ENCODE measurements at places on chromosomes 12 and 14.

GRCh38 chr14:37384870-37385596, 187.3 kb downstream of the MIPOL1 start:
- H3K27ac ChIP-seq: no peak overlapping the region
- DNase-seq: no peak
- no peaks in the 10 kb centered on the region for H3K4me1 ChIP-seq
- H3K36me3 ChIP-seq: no peaks in the 10 kb centered on the region
- no peaks in the 10 kb centered on the region for H3K27me3 ChIP-seq

GRCh38 chr12:93127582-93128331, 198.7 kb upstream of the EEA1 start:
- H3K4me1 ChIP-seq: peaks cover 5% of the 10 kb centered on the region
- H3K36me3 ChIP-seq: no peaks in the 10 kb centered on the region
- no peak overlapping the region for H3K4me3 ChIP-seq

- H3K36me3 ChIP-seq: peaks cover 56% of the 10 kb centered on the region
- no peaks in the 10 kb centered on the region for H3K27me3 ChIP-seq
- H3K4me1 ChIP-seq: no peaks in the 10 kb centered on the region
- no peak overlapping the region for H3K4me3 ChIP-seq
These were observed 90.2 kb downstream of the TTLL5 start for GRCh38 chr14:75751296-75751695.

DNA sequence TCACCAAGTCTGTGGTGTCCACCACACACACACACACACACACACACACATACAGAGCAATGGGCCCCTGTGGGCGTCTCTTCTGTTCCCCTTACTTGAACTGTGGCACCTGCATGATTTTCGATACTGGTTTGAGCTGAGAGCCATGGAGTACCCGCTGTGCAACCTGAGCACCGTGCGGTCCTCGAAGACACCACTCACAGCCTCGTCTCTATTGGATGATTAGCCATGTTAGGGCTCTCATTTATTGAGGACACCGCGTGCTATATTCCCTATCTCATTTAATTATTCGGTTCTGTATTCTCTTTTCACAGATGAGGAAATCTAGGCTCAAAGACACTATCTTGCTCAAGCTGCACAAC, 623 bp upstream of the C14orf132 start:
- no peak overlapping the region for H3K27ac ChIP-seq
- peak; percentile 56 for DNase-seq
- H3K27me3 ChIP-seq: peaks cover 34% of the 10 kb centered on the region
- no peaks in the 10 kb centered on the region for H3K36me3 ChIP-seq
- peak overlapping the region; percentile 78 for H3K4me3 ChIP-seq

- H3K4me3 ChIP-seq: peak overlapping the region; percentile 20
- H3K27me3 ChIP-seq: no peaks in the 10 kb centered on the region
- H3K4me1 ChIP-seq: peaks cover 6% of the 10 kb centered on the region
- no peak for DNase-seq
- no peak overlapping the region for H3K27ac ChIP-seq
These were observed 59.7 kb upstream of the CCDC196 start for GRCh38 chr14:66426451-66426850.

DNA sequence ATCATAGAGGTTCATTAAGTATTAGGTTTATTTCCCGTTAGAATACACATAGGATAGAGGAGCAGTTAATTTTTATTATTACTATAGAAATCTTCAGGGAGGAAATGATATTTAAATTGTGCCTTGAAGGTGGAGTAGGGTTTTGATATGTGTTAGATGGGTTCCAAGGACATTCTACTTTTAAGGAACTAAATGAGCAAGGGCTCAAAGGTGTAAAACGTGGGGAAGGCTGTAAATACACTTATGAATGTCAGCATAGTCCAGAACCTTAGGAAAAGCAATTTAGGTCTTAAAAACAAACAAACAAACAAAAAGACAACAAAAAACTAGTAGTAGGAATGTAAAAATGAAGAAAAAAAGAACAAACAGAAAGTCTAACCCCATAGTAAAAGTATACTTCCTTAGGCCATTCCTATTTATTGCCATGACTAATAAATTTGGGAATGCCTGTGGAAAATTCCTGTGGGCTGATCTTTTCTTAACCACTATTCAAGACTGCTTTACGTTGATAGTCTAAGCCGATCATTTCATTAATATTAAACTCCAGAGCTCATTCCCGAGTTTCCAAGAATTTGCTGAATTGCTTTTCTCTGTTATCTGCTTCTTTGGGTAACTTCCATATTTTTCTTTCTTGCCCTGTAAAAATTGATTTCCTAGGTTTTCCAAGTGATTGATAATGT, 180.3 kb downstream of the RAD51B start:
- no peak overlapping the region for H3K27ac ChIP-seq
- no peaks in the 10 kb centered on the region for H3K4me1 ChIP-seq
- H3K4me3 ChIP-seq: no peak overlapping the region
- DNase-seq: no peak
- no peaks in the 10 kb centered on the region for H3K27me3 ChIP-seq

DNA sequence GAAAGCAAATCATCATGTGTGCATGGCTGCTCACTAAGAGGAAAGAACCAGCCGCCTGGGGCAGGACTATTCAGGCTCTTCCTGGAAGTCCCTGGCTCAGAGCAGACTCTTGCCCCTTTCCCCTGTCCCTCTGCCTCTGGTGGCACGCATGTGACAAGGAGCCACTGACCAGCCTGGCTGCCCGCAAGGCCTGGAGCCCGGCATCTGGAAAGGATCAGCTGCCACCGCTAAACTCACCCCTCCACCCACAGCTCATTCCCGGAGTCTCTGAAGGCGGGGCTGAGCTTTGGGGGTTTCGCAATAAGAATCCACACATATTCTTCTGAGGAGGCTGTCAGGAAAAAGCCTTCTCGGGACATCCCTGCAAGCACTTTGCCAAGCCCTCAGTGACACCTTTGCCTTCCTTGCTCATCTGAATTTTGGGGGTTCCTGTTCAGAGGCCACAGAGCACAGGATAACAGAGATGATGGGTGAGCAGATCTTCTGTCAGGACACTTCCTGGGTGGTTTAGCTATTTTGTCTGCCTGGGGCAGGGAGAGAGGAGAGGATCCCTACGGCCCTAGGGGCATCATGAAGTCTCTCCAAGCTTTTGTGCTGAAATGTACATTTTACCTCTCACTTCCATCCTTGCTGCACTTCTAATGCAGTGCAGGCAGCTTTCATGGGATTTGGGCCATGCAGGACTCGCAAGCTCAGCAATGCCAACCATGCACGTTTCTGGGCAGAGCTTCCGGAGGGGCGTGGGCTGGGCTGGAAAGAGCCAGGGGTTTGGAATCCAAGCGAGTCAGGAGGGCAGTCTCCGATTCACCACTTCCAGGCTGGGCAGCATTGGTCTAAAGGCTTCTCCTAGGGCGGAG, 124.8 kb upstream of the MAP1LC3B2 start:
- no peak overlapping the region for H3K4me3 ChIP-seq
- H3K27me3 ChIP-seq: no peaks in the 10 kb centered on the region
- DNase-seq: peak; percentile 95
- H3K36me3 ChIP-seq: no peaks in the 10 kb centered on the region

DNA sequence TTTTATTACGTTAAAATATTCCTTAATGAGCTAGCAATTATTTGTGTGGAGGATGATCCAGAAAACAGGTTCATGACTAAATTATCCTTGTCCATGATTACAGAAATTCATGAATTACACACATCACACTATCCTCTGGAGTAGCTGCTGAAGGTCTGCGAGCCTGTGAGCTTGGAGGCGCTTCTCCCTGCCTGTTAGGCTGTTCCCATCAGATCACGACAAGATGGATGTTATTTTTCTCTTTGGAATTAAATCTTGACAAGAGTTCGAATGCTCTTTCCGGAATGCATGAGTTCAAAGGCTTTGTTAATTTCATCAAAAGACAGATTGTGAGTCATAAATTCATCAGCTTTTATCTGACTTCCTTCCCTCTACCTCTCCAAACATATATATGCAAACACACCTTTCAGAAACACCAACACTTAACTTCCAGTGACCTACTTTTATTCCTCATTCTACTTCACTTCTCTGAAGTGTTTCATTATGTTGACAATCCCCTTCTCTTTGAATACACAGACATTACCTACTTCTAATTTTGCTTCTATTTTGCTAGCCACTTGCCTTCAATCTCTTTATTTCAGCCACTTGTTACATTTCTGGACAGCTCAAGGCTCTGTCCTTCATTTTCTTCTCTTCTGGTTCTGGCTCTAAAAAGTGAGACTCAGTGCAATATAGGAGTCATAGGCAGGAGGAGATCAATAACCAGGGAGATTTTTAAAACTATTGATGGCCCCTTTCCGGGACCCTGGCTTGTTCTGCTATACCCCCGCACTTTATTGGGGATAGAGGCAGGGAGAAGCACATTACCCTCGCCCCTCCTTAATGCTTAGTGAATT, 274.6 kb downstream of the BTG1 start:
- DNase-seq: no peak
- no peaks in the 10 kb centered on the region for H3K27me3 ChIP-seq
- H3K27ac ChIP-seq: no peak overlapping the region
- H3K4me1 ChIP-seq: no peaks in the 10 kb centered on the region
- no peak overlapping the region for H3K4me3 ChIP-seq

DNA sequence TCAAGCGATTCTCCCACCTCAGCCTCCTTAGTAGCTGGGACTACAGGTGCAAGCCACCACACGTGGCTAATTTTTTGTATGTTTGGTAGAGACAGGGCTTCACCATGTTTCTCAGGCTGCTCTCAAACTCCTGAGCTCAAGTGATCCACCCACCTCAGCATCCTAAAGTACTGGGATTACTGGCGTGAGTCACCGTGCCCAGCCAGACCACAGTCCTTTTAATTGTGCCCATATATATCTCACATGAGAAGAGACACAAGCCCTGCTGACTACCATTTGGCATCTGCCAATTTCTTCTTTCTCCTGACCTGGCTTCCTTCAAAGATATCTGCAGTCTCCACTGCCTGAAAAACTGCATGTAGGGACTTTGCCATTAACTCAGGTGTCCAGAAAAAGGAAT, 142.5 kb downstream of the DPY19L2 start:
- H3K27me3 ChIP-seq: no peaks in the 10 kb centered on the region
- no peaks in the 10 kb centered on the region for H3K36me3 ChIP-seq
- no peaks in the 10 kb centered on the region for H3K4me1 ChIP-seq
- no peak overlapping the region for H3K27ac ChIP-seq

- H3K4me1 ChIP-seq: no peaks in the 10 kb centered on the region
- no peak overlapping the region for H3K27ac ChIP-seq
- no peaks in the 10 kb centered on the region for H3K36me3 ChIP-seq
These were observed 57.0 kb upstream of the EGLN3 start for GRCh38 chr14:34007902-34008301.

GRCh38 chr14:76430017-76430416, 54.1 kb downstream of the ESRRB start:
- H3K4me3 ChIP-seq: no peak overlapping the region
- DNase-seq: no peak
- H3K36me3 ChIP-seq: no peaks in the 10 kb centered on the region
- H3K27me3 ChIP-seq: no peaks in the 10 kb centered on the region
- H3K27ac ChIP-seq: no peak overlapping the region

DNA sequence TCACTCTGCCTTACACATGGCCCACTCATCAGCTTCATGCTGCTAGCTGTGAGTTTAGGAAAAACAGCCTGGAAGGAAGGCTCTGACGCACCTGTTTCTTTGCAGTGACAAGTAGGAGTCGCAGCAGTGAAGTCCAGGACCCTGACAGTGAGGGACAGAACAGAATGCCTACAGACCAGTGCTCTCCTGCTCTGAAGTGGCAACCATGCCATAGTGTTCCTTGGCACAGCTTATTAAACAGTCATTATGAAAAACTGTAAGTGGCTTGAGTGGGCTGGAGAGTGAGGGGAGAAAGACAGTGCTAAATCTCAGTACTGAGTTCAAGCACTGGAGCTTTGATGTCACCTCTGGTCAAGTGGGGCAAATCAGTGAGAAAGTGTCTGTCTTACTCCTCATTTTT, 61.7 kb downstream of the MYRFL start:
- H3K4me3 ChIP-seq: no peak overlapping the region
- H3K4me1 ChIP-seq: no peaks in the 10 kb centered on the region
- H3K27me3 ChIP-seq: no peaks in the 10 kb centered on the region
- no peak overlapping the region for H3K27ac ChIP-seq

- H3K4me1 ChIP-seq: no peaks in the 10 kb centered on the region
- H3K27ac ChIP-seq: no peak overlapping the region
- H3K4me3 ChIP-seq: no peak overlapping the region
- H3K27me3 ChIP-seq: no peaks in the 10 kb centered on the region
These were observed 152.8 kb downstream of the RIMBP2 start for GRCh38 chr12:130563323-130563722.

GRCh38 chr14:68910540-68910939, 68.6 kb downstream of the ACTN1 start:
- peaks cover 92% of the 10 kb centered on the region for H3K36me3 ChIP-seq
- no peak overlapping the region for H3K4me3 ChIP-seq
- no peak for DNase-seq
- no peaks in the 10 kb centered on the region for H3K4me1 ChIP-seq
- no peak overlapping the region for H3K27ac ChIP-seq

GRCh38 chr12:47943623-47944340, 19.6 kb upstream of the TMEM106C start:
- no peaks in the 10 kb centered on the region for H3K36me3 ChIP-seq
- DNase-seq: no peak
- no peak overlapping the region for H3K4me3 ChIP-seq
- H3K27me3 ChIP-seq: peaks cover 39% of the 10 kb centered on the region
- H3K4me1 ChIP-seq: no peaks in the 10 kb centered on the region
- H3K27ac ChIP-seq: no peak overlapping the region

GRCh38 chr14:24838945-24839616, 205.1 kb upstream of the GZMB start:
- H3K27me3 ChIP-seq: no peaks in the 10 kb centered on the region
- H3K4me3 ChIP-seq: peak overlapping the region; percentile 20
- H3K27ac ChIP-seq: peak overlapping the region; percentile 39

GRCh38 chr12:30440826-30441602, 254.7 kb downstream of the IPO8 start:
- peaks cover 9% of the 10 kb centered on the region for H3K4me1 ChIP-seq
- DNase-seq: peak; percentile 84
- no peak overlapping the region for H3K27ac ChIP-seq

DNA sequence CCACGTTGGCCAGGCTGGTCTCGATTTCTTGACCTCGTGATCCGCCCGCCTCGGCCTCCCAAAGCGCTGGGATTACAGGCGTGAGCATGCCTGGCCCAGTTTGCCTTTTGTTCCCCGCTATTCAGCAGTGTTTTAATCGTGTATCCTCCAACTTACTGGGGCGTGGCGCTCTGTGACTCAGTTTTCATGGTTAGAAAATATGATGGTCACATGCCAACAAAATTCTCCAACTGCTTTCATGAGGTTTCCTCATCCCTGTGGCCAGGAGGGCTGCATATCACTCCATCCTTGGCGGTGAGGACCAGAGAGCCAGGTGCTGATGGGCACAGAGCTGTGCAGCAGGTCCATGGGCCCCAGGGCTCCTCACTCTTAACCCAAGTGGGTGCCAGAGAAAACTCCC, 33.0 kb upstream of the PRMT8 start:
- peak; percentile 32 for DNase-seq
- no peaks in the 10 kb centered on the region for H3K4me1 ChIP-seq
- H3K27ac ChIP-seq: no peak overlapping the region
- H3K27me3 ChIP-seq: peaks cover 6% of the 10 kb centered on the region

- peaks cover 22% of the 10 kb centered on the region for H3K36me3 ChIP-seq
- H3K4me3 ChIP-seq: no peak overlapping the region
- H3K27me3 ChIP-seq: no peaks in the 10 kb centered on the region
- no peaks in the 10 kb centered on the region for H3K4me1 ChIP-seq
These were observed 98.9 kb downstream of the DENND5B start for GRCh38 chr12:31491841-31492598.
